ENCODE measurements at places on chromosomes 7 and 10.

GRCh38 chr10:88848499-88848898 lies 3.1 kb downstream of the ANKRD22 start:
- DNase-seq, result no peak

GRCh38 chr10:60426425-60426824 lies 36.8 kb upstream of the ANK3 start:
- DNase-seq, result no peak

DNA sequence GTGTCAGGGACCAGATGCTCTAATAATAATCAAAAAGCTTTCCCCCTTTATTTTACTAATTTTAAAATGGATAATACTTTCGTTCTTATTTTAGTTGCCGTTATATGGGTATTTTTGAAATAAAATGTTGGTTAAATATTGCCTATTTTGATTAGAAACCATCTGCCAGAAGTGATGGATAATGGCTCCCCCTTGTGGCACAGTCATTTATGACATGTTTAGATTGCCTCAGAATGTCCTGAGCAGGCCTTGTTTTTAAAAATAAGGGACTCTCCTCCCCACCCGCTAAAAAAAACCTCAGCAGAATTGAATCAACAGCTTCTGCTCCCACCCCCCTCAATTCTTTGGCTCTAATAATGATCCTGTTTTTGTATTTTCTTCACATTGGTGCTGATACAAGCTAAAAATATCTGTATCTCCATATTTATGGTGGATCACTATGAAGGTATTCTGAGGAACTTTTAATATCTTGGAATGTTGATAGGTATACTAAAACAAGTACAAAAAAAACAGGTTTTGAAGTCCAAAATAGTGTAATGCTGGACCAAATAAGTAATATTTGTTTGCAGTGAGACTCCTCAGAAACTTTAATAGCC lies 38.8 kb downstream of the TMEM60 start:
- DNase-seq, result peak; percentile 18

DNA sequence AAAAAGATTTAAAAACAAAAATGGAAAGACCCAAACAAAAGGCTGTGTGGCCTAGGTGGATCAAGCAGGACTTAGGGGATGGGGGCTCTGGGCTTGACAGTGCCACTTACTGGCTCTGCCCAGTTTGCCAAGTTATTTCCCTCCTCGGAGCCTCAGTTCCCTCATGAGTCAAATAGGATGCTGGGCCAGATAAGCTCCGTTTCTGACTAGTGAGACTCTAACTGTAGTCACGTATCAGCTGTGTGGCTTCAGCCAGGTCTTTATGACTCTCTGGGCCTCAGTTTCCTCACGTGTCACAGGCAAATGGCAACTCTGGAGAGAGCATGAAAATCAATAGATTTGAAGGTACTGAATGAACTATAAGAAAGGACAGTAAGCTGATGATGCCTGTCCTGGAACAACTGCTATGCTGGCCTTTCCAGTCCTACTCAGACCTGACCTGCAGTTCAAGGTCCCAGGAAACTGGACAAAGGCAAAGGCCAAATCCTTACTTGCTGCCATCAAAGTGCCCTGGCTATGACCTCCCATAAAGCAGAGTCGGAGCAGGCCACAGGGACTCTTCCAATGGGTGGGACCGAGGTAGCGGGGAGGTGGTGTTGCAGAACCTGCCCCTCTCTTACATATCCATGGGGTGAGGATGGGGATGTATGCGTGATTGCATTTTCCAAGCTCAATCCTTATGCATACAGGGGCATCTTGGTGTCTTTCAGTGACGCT lies 27.0 kb downstream of the FAM53B start:
- no peak for DNase-seq

DNA sequence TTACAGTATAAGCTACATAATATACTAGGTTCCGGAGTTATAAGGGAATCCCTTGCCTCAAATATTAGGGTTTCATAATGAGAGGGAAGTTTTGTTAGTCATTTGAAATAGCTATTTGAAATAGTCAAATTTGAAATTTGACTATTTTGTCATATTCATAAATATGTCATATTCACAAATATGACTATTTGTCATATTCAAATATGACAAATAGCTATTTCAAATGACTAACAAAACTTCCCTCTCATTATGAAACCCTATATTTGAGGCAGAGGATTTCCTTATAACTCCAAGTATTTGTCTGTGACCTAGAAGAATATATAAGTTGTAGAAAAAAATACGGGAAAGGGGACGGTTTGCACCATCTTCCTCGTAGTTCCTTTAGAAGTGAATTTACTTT lies 76.6 kb downstream of the HDAC9 start:
- DNase-seq, result no peak

Data from stimulated activated CD4-positive, alpha-beta T cell treated with anti-CD3 and anti-CD28 coated beads, Interleukin-12 subunit alpha, Interleukin-12 subunit beta, amount 100 ng/mL, for 48 hours (primary cell).